ENCODE measurements at places on chromosomes 2 and 18.

GRCh38 chr18:58501066-58501896 is 127.6 kb downstream of the ALPK2 start:
- DNase-seq = peak; percentile 14

DNA sequence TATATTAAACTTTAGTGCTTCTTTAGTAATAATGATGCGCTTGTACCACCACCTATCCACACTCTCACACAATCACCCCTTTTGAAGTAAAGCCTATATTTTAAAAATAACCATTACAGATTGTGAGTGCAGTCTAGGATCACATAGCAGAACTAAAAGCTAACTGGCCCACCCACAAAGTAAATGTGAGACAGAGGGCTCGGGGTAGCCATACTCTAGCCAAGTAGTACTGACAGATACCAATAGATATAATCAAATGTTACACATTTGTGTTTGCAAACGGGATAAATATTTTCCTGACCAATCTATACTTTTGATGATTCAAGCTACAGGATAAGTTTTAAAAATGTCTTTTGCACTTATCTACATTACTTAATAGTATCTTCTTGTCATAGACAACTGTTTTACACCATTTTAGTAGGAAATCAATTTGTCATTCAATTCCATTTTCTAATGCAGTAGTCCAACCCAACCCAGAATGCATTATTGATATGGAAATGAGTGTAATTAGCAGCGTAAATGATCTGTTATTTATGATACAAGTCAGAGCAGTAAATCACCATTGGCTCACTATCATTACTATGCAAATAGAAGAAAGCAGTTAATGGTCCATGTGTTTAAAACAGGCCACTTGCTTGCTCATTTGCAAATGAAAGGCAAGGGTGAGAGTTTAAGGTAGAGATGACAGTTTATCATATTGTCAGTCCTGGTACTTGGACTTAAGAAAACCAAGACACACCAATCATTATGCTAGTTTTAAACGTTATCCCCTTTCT is 111.8 kb downstream of the ERBB4 start:
- no peak for DNase-seq

- DNase-seq = no peak
Measured at GRCh38 chr2:238290091-238290509, 1.7 kb upstream of the PER2 start.

- DNase-seq = no peak
Measured at GRCh38 chr2:134581877-134582546, 136.8 kb downstream of the TMEM163 start.

GRCh38 chr2:120797421-120798221 is 62.0 kb downstream of the GLI2 start:
- DNase-seq = no peak

GRCh38 chr18:11052800-11053199 is 96.6 kb downstream of the PIEZO2 start:
- no peak for DNase-seq

GRCh38 chr2:239362507-239362906 is 38.3 kb downstream of the HDAC4 start:
- no peak for DNase-seq

- no peak for DNase-seq
Measured at GRCh38 chr2:201152999-201153815, 29.7 kb upstream of the CASP10 start.

GRCh38 chr2:95287336-95287735 is 9.8 kb upstream of the KCNIP3 start:
- no peak for DNase-seq

GRCh38 chr2:241852116-241852980 is 6.3 kb downstream of the PDCD1 start:
- DNase-seq = no peak

- DNase-seq = no peak
Measured at GRCh38 chr2:208250388-208250787, 4.5 kb downstream of the IDH1 start.

- no peak for DNase-seq
Measured at GRCh38 chr2:489838-490237, 187.4 kb downstream of the TMEM18 start.

GRCh38 chr2:158692372-158693103 is 102.6 kb upstream of the DAPL1 start:
- DNase-seq = no peak

GRCh38 chr2:54029721-54030395 is 59.1 kb upstream of the PSME4 start:
- DNase-seq = no peak

GRCh38 chr2:168246483-168247340 is 683 bp downstream of the STK39 start:
- peak; percentile 78 for DNase-seq

DNA sequence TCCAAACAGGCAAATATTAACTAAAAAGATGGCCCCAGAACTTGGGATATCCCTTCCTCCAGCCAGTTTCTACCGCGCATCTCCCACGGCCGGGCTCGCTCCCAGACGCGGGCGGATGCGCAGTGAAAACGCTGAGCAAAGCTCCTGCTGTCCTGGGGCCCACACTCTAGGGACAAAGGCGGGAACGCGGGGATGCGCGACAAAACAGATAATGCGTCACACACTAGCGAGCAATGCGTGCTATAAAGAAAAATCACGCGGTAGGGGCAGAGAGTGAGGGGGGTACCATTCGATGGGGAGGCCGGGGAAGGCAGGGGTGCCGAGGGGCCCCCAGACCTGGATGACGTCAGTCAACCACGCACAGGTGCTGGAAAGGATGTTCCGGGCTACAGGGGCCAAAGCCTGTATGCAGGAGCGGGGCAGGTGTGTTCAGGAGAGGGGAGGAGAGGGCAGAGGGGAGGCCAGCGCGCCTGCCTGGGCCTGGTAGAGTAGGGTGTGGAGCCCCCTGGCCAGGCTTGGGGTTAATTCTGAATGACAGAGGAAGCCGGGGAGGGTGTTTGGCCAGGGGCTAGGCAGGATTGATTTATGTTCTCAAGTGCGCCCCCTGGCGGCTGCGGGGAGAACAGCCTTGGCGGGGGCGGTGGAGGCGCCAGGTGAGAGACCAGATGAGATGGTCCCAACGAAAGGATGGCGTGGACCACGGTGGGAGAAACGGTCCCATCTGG is 14.9 kb upstream of the ITM2C start:
- peak; percentile 56 for DNase-seq

GRCh38 chr2:170271340-170271739 is 93.4 kb downstream of the MYO3B start:
- no peak for DNase-seq

DNA sequence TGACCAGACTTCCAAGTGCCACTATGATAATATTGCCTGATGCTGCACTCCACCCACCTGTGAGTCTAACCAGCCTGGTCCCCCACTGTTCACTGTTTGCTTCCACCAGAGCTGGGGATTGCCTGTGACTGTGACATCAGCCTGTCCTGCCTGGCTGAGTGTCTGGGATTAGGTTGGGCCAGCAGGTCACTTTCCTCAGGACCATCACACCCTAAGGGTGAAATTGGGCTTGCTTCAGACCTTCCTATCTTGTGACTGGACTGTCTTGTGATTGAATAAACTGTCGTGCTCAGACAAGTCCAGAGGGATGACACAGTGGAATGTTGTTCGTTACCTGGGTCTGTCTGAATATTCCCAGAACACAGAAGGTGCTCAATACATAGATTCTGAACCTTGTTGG is 87.4 kb upstream of the HK2 start:
- DNase-seq = no peak

- DNase-seq = no peak
Measured at GRCh38 chr2:48272199-48272598, 257.8 kb upstream of the STON1 start.

DNA sequence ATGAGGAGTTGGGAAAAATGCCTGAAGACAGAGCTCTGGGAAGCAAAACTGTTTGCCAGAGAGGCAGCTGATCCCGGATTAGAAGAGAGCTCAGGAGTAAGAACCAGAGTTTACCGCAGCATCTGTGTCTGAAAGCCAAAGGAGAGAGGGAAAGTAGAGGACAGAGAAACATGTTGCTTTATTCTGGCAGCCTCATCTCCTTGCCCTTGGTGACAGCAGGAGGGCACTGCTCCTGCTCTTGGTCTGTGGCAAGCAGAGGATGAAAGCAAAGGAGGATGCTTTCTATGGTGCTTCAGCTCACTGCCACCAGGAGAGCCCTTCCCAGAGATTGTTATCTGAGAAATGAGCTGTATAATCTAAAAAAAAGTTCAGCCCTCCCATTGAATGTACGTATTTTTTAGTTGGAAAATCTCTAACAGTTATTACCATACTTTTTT is 7.7 kb downstream of the SLC1A4 start:
- DNase-seq = no peak

DNA sequence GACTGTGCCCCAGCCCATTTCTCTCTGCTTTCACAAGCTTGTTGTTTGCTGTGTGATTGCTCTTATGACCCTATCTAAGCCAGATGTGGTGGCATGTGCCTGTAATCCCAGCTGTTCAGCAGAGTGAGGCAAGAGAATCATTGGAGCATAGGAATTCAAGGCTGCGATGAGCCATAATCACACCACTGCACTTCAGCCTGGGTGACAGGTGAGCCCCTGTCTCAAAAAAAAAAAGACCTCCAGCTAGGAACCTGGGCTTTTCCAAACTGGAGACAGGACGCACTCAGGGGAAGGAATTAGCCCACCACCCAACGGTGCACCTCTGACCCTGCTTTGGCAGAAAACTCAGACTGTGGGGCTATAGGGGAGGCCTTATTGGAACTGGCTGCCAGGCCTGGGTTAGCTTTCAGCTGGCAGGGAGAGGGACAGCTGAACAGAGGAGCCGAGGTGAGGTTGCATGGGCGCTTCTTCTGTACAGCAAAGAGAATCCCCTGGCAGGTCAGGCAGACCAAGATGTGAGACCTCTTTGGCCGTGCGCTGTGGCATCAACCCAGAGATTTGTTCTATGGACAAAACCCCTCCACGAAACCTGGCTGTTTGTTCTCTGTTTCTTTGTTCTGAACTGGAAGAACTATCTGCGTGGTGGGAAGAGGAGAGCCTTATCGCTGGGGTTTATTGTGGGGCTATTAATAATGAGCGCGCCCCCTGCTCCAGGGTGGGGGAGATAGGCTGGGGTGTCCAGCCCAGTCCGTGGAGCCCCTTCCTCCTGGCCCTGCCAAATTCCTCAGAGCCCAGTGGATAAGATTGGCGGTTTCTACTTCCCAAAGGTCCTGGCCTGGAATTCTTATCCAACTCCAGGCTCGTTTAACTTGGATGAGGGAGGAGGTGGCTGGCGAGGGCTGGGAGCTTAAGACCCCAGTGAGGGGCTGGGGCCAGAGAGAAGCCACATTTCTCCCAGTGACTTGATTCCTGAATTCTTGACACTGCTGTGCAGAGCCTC is 38.8 kb upstream of the SMAD7 start:
- no peak for DNase-seq

DNA sequence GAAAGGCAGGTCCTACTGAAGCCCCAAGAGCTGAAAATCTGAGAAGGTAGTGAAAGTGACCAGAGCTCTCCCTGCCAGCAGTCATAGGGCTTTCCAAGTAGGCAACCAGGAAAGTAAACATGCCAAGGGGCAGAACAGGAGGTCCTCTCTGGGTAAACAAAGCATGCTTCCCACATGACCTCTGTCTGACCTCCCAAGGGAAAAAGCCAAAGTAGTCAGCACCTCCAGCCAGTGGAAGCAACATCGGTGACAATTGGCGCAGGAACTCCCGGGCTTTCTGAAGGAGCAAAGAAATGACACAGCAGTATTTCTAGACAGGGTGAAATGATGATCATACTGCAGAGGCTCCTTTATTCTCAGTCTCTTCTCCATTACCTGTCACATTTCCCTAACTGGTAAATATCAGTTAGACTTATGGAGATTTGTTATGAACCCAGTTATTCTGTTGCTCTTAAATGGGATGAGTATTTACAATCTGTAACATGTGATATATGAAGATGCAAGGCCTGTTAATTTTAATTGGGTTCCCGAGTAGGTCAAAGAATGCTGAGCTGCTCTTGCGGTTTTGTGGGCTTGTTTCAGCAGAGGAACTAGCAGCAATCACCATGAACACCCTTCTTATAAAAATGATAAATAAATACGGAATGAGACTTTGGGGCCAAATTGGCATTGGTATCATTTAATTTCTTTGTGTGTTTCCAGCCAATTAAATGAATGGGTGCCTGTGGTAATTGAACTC is 321.0 kb downstream of the RND3 start:
- DNase-seq = no peak

DNA sequence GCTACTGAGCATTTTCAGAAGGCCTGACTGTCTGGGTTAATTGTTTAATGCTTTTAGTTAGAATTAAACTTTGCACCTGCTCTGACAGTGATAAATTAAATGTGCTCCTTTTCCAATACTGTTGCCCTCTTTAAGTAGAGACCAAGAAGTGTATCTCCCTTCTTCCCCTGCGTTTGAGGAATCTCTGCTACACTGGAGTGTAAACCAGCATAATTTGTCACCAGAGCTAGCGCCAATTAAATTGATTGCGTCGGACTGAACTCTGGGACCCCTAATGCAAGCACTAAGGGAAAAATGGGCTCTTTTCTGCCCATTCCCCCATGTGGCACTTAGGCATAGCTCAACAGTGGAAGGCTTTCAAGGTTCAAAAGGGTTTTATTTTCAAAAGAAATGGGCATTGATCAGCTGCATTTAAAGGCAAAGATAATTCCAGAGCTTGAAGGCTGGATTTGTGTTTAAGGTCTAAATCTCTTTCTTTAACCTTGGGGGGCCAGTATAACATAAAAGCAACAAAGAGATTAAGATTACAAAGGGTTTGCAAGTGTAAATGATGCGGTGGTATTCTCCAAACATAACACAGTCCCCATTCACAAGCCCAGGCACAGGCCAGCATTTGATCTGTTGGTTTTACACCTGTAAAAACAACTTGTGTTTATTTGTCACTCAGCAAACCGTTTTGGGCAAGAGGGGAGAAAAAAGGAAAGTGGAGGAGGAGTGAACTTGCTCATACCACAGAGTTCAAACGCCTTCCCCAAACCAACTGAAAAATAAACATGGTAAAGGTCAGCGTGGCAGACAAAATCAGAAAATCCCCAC is 427.6 kb downstream of the BCL11A start:
- no peak for DNase-seq

DNA sequence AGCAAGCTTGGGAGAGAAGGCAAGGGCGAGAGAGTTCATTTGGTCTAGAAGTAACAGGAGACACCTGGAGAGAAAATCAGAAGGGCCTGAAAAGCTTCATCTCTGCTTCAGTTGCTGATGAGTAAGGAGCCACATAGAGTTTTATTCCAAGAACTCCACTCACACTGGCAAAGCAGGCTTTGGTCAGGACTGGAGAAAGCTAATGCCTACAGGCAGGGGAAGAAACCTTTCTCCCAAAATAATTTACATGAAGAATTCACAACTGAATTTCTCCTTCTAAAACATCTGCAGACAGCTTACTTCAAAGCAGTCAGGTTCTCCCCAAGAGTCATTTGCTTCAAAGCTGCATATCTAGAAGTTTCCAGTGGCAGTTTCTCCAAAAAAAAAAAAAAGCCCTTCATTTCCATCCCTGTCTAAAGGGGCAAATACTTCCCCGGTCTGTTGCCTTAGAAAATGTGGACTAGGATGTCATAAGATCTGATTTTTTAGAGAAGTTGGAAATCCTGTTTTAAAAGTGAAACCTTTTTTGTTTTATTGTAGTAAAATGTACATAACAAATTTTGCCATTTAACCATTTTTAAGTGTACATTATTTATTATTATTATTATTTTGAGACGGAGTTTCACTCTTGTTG is 46.3 kb downstream of the TMEM247 start:
- DNase-seq = no peak

GRCh38 chr18:46155641-46156051 is 51.5 kb downstream of the HAUS1 start:
- no peak for DNase-seq

GRCh38 chr2:151789055-151789834 is 39.0 kb downstream of the ARL5A start:
- no peak for DNase-seq

GRCh38 chr2:56012221-56012765 is 88.7 kb upstream of the EFEMP1 start:
- no peak for DNase-seq

Data from naive B cell (primary cell).